ENCODE measurements at places on chromosomes 12 and 14.

DNA sequence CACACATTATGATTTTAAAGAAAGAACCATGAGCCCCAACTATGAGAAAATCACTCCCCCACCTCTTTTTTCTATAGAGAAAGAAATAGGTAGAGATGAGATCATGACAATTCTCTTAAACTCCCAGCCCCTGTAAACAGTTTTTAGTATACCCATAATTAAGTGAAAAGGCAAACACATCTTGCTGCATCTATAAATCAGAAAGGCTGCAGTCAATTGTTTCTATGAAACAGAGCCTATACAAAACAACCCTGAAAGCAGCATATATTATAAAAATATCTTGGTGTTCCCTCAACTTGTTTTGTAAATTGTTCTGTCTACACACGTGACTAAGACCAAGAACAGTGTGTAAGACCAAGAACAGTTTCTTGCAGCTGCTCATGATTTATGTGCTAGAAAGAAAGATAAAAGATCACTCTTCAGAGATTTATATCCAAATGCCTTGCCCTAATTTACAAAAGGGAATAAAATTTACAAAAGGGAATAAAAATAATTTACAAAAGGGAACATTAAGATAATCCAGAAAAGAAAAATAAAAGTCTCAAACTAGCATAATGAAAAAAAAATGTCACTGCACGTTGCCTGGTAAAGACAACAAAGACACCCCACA, 4.8 kb downstream of the KITLG start:
- DNase-seq: no peak

GRCh38 chr12:52913431-52913821, 8.6 kb upstream of the KRT8 start:
- DNase-seq: no peak

DNA sequence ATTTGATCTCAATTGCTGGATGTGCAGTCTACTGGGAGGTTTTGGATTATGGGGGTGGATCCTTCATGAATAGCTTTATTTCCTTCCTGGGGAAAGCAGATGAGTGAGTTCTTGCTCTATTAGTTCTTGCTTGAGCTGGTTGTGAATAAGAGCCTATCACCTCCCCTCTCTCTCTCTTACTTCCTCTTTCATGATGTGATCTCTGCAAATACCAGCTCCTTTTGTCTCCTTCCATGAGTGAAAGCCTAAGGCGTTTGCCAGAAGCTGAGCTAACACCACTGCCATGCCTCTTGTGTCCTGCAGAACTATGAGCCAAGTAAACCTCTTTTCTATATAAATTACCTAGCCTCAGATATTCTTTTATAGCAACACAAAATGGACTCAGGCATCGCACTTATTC, 302.7 kb downstream of the CCER1 start:
- DNase-seq: no peak

DNA sequence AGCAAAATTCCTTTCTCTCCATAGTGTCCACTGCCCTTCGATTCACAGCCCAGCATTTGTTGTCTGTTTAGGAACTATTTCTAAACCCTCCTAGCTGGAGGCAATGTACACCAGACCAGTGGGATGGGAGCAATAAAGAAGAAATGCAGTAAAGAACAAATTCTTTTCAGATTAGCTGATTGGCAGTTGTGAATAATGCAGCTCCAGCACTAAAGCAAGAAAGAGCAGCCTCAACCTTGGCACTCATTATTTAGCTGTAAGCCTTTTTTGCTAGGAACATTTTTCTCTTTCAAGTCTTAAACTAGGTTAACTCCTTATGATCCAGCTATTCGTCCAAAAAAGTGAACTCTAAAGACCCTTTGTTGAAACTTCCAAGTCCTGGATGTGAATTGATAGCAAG, 580.5 kb upstream of the STXBP6 start:
- no peak for DNase-seq

DNA sequence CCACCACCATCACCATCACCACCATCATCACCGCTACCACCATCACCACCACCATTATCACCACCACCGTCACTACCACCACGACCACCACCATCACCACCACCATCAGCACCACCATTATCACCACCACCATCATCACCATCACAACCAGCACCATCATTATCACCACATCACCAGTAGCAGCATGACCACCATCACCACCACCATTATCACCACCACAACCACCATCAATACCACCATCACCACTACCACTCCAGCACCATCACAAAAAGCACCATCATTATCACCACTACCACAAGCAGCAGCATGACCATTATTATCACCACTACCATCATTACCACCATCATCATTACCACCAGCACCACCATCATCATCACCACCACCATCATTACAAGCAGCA, 62.1 kb downstream of the MVK start:
- DNase-seq: no peak

GRCh38 chr12:90299121-90299520, 590.5 kb upstream of the ATP2B1 start:
- DNase-seq: no peak

GRCh38 chr12:28775556-28775955, 373.5 kb upstream of the FAR2 start:
- no peak for DNase-seq

GRCh38 chr12:75970310-75970709, 61.3 kb downstream of the PHLDA1 start:
- DNase-seq: no peak

- DNase-seq: no peak
These were observed 613.0 kb downstream of the DIO2 start for GRCh38 chr14:79598339-79598738.

DNA sequence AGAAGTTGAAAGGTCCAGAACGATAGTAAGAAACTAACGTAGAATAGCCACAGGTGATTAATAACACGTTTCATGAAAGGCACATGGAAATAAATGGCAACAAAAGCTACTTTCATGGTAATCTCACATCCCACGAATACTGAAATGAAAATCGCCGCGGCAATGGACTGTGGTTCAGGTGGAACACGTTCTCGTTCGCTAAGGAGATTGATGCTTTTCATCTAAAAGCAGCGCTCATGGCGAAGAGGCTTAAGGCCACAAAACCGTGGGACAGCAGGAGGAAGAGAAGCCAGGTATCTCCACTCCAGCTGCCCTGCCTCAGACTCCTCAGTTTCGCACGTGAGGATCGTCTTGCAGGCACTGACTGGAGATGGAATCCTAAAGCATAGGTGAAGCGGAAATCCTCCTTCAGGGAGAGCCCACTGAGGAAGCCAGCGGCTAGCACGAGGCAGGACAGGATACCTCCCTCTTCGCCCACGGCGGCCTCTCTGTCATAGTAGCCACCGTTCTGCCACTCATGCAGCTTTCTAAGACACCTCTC, 696 bp upstream of the GPHN start:
- no peak for DNase-seq

- DNase-seq: no peak
These were observed 7.6 kb upstream of the RAD51AP1 start for GRCh38 chr12:4530982-4531586.

DNA sequence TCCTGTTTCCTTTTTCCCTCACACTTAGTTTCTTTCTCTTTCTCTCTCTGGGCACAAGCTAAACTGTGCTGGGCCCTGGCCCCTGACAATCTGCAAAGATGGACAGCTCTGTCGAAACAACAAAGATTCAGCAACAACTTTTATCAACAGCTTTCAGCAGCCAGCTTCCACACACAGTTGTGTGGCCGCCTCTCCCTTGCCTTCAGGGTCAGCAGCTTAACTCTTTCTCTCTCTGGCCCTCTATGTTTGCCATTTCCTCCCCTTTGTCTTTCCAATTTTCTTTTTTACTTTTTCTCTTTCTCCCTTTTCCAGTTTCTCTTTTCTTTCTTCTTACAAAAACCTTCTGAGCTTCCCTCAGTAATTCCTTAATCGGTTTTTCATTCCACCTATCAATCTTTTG, 43.3 kb downstream of the IQSEC3 start:
- no peak for DNase-seq

DNA sequence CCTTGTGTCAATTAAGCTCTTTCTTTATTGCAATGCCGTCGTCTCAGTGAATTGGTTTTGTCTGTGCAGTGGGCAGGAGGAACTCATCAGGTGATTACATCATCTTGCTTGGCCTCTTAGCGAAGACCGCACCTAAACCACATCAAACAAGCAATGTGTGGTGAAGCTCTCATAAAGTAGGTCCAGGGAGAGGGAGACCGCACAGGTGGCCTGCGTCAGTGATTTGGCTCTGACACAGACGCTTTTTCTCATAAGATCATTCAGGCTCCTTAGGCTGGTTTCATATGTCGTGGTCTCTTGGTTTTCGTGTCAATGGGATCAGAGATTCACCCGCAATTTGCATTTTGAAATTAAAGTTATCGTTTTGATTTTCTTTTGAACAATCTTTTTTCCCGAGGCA, 6.7 kb upstream of the TESC start:
- no peak for DNase-seq

GRCh38 chr14:72155379-72155993, 223.3 kb downstream of the RGS6 start:
- no peak for DNase-seq

GRCh38 chr12:52789637-52790426, 6.1 kb downstream of the KRT3 start:
- no peak for DNase-seq

- no peak for DNase-seq
These were observed 49.2 kb downstream of the FBXL14 start for GRCh38 chr12:1544996-1545700.

Measured in activated CD8-positive, alpha-beta memory T cell treated with anti-CD3 and anti-CD28 coated beads, Interleukin-2, amount 50 U/mL, for 48 hours (primary cell).